ENCODE measurements at places on chromosomes 13 and 19.

DNA sequence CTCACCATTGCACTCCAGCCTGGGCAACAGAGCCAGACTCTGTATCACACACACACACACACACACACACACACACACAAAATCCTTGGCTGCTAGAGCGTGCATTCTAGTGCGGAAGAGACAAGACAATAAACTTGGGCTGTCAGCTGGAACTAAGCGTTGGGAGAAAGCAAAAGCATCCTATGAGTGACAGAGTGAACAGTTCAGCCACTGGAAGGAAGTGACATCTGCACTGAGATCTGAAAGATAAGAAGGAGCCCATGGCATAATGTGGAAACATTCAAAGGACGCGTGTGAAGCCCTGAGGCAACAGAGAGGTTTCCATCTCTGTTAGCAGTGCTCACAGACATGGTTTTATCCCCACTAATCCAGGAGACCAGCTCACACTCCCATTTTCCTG is 3.5 kb upstream of the SLC1A5 start:
- H3K36me3 ChIP-seq, result peaks cover 2% of the 10 kb centered on the region
- peaks cover 14% of the 10 kb centered on the region for H3K4me1 ChIP-seq
- H3K27ac ChIP-seq, result no peak overlapping the region
- DNase-seq, result peak; percentile 10

DNA sequence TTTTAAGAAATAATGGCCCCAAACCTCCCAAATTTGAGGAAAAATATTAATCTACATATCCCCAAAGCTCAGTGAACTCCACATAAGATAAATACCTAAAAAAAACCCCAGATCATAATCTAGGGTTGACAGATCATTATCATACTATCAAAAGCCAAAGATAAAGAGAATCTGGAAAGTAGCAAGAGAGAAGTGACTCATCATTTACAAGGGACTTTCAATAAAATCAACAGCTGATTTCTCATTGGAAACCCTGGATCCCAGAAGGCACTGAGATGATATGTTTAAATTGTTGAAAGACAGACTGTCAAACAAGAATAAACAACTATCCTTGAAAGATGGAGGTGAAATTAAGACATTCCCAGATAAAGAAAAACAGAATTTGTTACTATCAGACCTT is 199.3 kb downstream of the KCNRG start:
- no peak overlapping the region for H3K4me3 ChIP-seq
- no peaks in the 10 kb centered on the region for H3K27me3 ChIP-seq
- DNase-seq, result no peak
- H3K4me1 ChIP-seq, result no peaks in the 10 kb centered on the region

GRCh38 chr13:49760558-49760957 is 31.9 kb downstream of the KPNA3 start:
- H3K36me3 ChIP-seq, result no peaks in the 10 kb centered on the region
- peaks cover 6% of the 10 kb centered on the region for H3K4me1 ChIP-seq
- DNase-seq, result no peak
- H3K27ac ChIP-seq, result no peak overlapping the region
- H3K27me3 ChIP-seq, result no peaks in the 10 kb centered on the region

- H3K27ac ChIP-seq, result no peak overlapping the region
- DNase-seq, result no peak
- H3K27me3 ChIP-seq, result no peaks in the 10 kb centered on the region
- H3K4me3 ChIP-seq, result no peak overlapping the region
- no peaks in the 10 kb centered on the region for H3K4me1 ChIP-seq
- no peaks in the 10 kb centered on the region for H3K36me3 ChIP-seq
Measured at GRCh38 chr13:20980899-20981298, 78.4 kb upstream of the XPO4 start.

DNA sequence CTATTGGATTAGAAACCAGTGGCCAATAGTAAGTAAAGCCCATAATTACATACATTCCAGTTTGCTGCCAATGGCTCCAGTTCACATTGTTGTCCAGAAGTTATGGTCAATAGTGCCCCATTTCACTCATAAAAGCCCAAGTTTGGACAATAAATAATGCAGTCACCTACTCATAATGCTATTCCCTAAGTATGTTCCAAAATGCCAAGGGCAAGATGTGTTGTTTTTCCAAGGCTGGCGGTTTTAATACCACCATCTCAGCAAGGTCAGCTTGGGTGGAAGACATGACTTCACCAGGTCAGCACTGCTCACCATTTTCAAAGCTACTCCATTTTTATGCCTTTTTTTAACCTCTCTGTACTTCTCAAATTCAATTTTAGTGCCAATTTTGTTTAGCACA is 32.7 kb downstream of the KCTD12 start:
- H3K4me1 ChIP-seq, result no peaks in the 10 kb centered on the region
- H3K27ac ChIP-seq, result no peak overlapping the region
- no peaks in the 10 kb centered on the region for H3K27me3 ChIP-seq
- H3K4me3 ChIP-seq, result no peak overlapping the region
- no peak for DNase-seq

- peak; percentile 31 for DNase-seq
- H3K4me3 ChIP-seq, result no peak overlapping the region
- no peak overlapping the region for H3K27ac ChIP-seq
- no peaks in the 10 kb centered on the region for H3K27me3 ChIP-seq
- H3K36me3 ChIP-seq, result peaks cover 41% of the 10 kb centered on the region
Measured at GRCh38 chr13:51955281-51955771, 55.9 kb downstream of the ATP7B start.

GRCh38 chr19:46731584-46731983 is 14.3 kb upstream of the FKRP start:
- peaks cover 91% of the 10 kb centered on the region for H3K36me3 ChIP-seq
- peaks cover 72% of the 10 kb centered on the region for H3K4me1 ChIP-seq
- H3K4me3 ChIP-seq, result no peak overlapping the region
- H3K27ac ChIP-seq, result peak overlapping the region; percentile 75
- no peak for DNase-seq

DNA sequence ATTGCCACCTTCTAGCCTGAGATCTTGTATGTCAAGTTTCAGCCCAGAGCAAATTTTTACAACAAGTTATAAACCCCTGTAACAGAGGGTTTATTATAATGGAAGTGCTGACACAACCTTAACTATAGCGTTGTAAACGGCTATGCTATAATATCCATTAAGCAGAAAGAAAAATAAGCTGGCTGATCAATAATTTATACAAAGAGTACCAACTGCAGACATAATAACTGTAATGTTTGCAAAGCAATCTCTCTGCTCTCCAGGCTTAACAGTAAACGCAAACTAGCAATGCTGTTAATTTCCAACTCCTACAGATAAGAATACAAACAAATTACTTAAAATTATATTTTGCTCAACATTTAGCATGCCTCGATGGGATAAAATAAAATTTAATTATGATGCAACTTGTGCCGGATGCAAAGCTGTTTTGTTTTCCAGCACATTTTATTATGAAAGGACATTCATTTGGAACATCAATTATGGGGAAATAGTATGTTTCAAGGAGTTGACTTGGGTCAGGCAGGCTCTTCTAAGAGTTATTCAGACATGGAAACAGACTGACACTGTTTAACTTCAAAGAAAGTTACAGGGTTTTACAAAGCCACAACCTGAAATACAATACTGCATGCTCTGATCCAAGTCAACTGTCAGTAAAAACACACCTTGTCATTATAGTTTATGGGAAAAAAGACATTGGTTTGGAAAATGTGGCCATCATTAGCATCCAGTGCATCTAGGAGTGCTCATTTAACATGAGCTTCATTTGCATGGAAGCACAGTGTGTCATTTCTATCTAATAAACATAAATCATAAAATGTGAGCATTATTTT is 6.6 kb upstream of the DACH1 start:
- no peaks in the 10 kb centered on the region for H3K27me3 ChIP-seq
- DNase-seq, result no peak
- no peak overlapping the region for H3K4me3 ChIP-seq
- no peaks in the 10 kb centered on the region for H3K4me1 ChIP-seq
- H3K27ac ChIP-seq, result no peak overlapping the region

- no peaks in the 10 kb centered on the region for H3K4me1 ChIP-seq
- H3K27ac ChIP-seq, result no peak overlapping the region
- H3K27me3 ChIP-seq, result no peaks in the 10 kb centered on the region
- no peak for DNase-seq
- no peak overlapping the region for H3K4me3 ChIP-seq
- H3K36me3 ChIP-seq, result no peaks in the 10 kb centered on the region
Measured at GRCh38 chr13:97310809-97311436, 88.8 kb downstream of the MBNL2 start.

- peaks cover 30% of the 10 kb centered on the region for H3K4me1 ChIP-seq
- H3K36me3 ChIP-seq, result peaks cover 26% of the 10 kb centered on the region
Measured at GRCh38 chr19:5904352-5905113, at the start of gene VMAC. TSS of gene VMAC (plus strand) at chr19:5904872. CDS start at chr19:5904891, 19 bp downstream.

DNA sequence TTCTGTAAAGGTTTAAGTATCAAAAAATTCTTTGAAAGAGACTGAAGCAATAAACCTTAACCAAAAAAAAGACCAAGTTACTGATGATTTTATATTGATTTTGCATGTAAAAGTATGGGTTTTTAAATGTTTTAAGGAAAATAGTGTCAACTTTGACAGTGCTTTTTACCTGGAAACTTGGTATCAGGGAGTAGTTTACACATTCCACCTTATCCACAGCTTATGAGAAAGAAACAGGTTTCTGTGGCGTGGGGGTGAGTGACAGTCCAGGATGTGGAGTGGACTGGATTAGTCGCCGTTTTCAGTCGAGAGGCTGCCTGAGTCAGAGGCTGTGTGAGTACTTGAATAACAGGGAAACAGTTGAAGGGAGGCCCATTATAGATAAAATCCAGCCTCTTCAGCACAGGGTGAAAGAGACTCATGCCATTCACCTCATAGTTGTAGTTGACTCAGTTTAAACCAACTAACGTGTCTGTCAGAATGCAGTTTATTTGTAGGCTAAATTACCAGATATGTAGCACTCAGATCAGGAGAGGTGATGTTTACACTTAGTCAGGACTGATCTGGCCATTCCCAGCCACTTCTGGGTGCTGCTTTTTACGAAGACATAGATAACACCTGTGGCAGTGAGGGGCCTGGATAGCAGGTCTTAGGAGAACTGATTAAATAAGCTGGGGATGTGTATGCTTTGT is 595 bp upstream of the GPR183 start:
- peak overlapping the region; percentile 71 for H3K27ac ChIP-seq
- H3K4me1 ChIP-seq, result peaks cover 7% of the 10 kb centered on the region
- no peak overlapping the region for H3K4me3 ChIP-seq
- DNase-seq, result peak; percentile 15
- H3K36me3 ChIP-seq, result peaks cover 15% of the 10 kb centered on the region
- no peaks in the 10 kb centered on the region for H3K27me3 ChIP-seq

DNA sequence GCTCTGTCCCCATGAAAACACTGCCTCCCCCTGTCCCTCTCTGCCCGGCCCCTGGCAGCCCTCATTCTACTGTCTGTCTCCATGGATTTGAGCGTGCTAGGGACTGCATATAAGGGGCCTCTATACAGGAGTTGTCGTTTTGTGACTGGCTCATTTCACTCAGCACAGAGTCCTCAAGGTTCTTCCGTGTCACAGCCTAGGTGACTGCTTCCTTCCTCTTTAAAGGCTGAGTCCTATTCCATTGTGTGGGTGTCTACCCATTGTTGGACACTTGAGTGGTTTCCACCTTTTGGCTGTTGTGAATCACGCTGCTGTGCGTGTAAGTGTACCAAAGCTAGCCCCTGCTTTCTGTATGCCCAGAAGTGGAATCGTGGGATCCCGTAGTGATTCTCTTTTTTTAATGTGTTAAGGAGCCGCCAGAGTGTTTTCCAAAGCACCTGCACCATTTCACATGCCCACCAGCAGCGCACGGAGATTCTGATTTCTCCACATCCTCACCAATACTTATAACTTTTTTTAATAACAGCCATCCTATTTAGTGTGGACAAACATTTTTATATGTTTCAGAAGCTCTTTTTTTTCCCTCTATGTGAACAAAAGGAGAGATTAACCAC is 116.7 kb downstream of the COL4A2 start:
- H3K4me1 ChIP-seq, result peaks cover 3% of the 10 kb centered on the region
- peaks cover 52% of the 10 kb centered on the region for H3K27me3 ChIP-seq
- no peak overlapping the region for H3K27ac ChIP-seq
- H3K4me3 ChIP-seq, result no peak overlapping the region
- H3K36me3 ChIP-seq, result no peaks in the 10 kb centered on the region
- DNase-seq, result no peak

- DNase-seq, result no peak
- no peaks in the 10 kb centered on the region for H3K4me1 ChIP-seq
- no peaks in the 10 kb centered on the region for H3K27me3 ChIP-seq
- no peak overlapping the region for H3K27ac ChIP-seq
- H3K4me3 ChIP-seq, result no peak overlapping the region
Measured at GRCh38 chr13:110006304-110006703, 219.9 kb upstream of the IRS2 start.

- no peaks in the 10 kb centered on the region for H3K36me3 ChIP-seq
- no peaks in the 10 kb centered on the region for H3K27me3 ChIP-seq
- no peak for DNase-seq
- H3K4me3 ChIP-seq, result no peak overlapping the region
Measured at GRCh38 chr13:78046331-78046730, 127.7 kb upstream of the EDNRB start.

- H3K27ac ChIP-seq, result no peak overlapping the region
- no peak for DNase-seq
- no peaks in the 10 kb centered on the region for H3K4me1 ChIP-seq
- no peak overlapping the region for H3K4me3 ChIP-seq
- H3K27me3 ChIP-seq, result no peaks in the 10 kb centered on the region
Measured at GRCh38 chr13:89227356-89227755, 1556.2 kb downstream of the SLITRK5 start.

GRCh38 chr13:98411617-98412265 is 165.2 kb downstream of the STK24 start:
- no peaks in the 10 kb centered on the region for H3K4me1 ChIP-seq
- no peak overlapping the region for H3K27ac ChIP-seq
- no peaks in the 10 kb centered on the region for H3K36me3 ChIP-seq
- peaks cover 78% of the 10 kb centered on the region for H3K27me3 ChIP-seq

- H3K27ac ChIP-seq, result no peak overlapping the region
- DNase-seq, result no peak
- no peaks in the 10 kb centered on the region for H3K4me1 ChIP-seq
- H3K27me3 ChIP-seq, result no peaks in the 10 kb centered on the region
Measured at GRCh38 chr13:82147526-82147925, 1734.7 kb downstream of the SLITRK1 start.

DNA sequence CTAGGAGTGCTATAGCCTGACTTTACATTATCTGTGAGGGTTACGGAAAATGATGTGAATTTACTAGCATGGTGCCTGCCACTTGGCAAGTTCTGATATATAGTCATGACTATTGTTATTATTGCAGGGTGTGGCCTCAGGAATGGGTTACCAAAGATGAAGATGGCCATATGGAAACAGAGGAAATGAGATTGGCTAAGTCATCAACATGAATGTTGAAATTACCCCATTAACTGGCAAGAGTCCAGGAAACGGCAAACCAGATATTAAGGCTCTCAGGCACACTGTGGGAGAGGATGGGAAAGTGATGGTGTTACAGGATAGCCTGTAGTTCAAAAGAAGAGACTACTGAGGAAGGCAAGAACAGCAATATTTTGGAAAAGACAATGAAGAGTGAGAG is 183.3 kb downstream of the KCNRG start:
- H3K36me3 ChIP-seq, result no peaks in the 10 kb centered on the region
- H3K4me1 ChIP-seq, result peaks cover 11% of the 10 kb centered on the region
- H3K27ac ChIP-seq, result peak overlapping the region; percentile 48

DNA sequence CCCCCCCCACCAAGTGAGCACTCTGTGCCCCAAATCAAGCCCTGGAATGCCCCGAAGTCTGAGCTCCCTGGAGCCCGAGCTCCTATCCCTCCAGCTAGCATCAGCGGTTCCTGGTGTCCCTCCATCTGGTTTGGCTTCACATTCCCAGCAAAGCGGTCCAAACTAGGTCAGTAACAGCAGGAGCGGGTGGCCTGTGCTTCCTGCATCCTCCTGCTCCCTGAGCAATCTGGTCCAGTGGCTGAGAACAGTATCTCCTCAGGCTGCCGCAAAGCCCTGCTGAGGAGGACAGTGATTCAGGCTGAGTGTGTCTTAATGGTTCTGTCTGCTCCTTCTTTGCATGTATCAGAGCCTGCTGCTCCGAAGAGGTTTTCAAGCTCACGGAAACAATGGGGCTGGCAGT is 25.9 kb downstream of the RASL11A start:
- no peak overlapping the region for H3K27ac ChIP-seq
- no peak for DNase-seq
- no peaks in the 10 kb centered on the region for H3K4me1 ChIP-seq
- no peak overlapping the region for H3K4me3 ChIP-seq
- peaks cover 15% of the 10 kb centered on the region for H3K27me3 ChIP-seq

Data from K562 (cell line).